ENCODE measurements at places on chromosomes 16 and 17. TPM values are rescaled to one million over a fixed set of nuclear protein-coding genes. Genes with fewer than 3 reads are reported as not detected.

GRCh38 chr16:84532291-84532724 lies 27.8 kb upstream of the MEAK7 start:
- H3K4me3 ChIP-seq, result peak overlapping the region; percentile 63
- H3K36me3 ChIP-seq, result peaks cover 17% of the 10 kb centered on the region
- peaks cover 4% of the 10 kb centered on the region for H3K27me3 ChIP-seq
- peak overlapping the region; percentile 89 for H3K27ac ChIP-seq
- H3K4me1 ChIP-seq, result peaks cover 36% of the 10 kb centered on the region

DNA sequence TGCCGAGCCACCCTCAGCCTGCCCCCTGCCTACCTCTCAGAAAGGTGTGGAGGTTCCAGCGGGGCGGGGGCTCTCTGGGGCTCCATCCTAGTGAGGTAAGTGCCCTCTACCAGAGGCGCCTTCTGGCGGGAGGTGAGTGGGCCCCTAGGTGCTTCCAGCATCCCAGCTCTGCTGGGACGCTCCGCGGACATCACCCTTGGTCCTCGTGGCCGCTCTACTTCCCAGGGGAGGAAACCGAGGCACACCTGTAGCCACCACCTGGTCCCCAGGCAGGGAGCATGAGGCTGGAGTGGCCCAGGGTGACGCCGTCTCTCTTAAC lies 1.4 kb downstream of the MCRIP2 start:
- peak overlapping the region; percentile 82 for H3K4me3 ChIP-seq
- no peak overlapping the region for H3K27ac ChIP-seq
- peaks cover 4% of the 10 kb centered on the region for H3K27me3 ChIP-seq
- H3K4me1 ChIP-seq, result no peaks in the 10 kb centered on the region
- no peaks in the 10 kb centered on the region for H3K36me3 ChIP-seq

PLEKHM1 gene
- 33.9 TPM for total RNA-seq

DNA sequence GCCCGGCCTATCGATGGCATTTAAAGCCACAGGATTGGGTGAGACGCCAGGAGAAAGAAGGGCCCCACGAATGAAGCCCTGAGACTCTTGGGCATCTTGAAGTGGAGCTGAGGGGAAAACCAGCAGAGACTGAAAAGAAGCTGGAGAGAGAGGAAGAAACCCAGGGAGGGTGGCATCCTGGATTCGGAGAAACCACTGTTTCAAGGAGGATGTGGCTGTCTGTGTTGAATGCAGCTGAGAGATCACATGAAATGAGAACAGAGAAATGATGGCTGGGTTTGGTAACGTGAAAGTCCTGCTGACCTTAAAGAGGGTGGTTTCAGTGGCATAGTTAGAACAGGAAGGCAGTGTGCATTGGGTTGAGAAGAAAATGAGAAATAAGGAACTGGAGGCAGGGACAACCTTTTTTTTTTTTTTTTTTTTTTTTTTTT lies 3.8 kb downstream of the TNFSF12 start:
- peaks cover 14% of the 10 kb centered on the region for H3K4me1 ChIP-seq
- H3K27ac ChIP-seq, result no peak overlapping the region
- DNase-seq, result no peak

DNA sequence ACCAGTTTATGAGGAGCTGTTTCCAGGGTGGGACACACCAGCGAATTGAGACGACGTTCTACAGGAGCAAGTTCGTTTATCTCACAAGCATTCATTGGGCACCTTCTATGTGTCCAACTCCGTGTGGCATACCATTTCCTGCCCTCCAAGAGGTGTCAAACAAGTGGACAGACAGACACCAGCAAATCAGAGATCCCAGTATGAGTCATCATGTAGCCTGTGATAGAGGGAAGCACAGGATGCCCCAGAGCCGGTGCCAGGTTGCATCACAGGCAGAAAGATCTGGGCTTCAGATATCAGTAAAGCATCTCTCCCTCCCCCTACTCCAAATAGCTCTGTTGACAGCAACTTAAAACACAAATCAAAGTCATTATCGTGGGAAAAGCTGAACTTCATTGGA lies 31.8 kb upstream of the MAF start:
- H3K27ac ChIP-seq, result no peak overlapping the region
- no peaks in the 10 kb centered on the region for H3K4me1 ChIP-seq
- H3K27me3 ChIP-seq, result peaks cover 1% of the 10 kb centered on the region
- H3K36me3 ChIP-seq, result peaks cover 4% of the 10 kb centered on the region
- no peak overlapping the region for H3K4me3 ChIP-seq
- no peak for DNase-seq

SCRN2 gene
- total RNA-seq, result 34.9 TPM

KCNG4 gene
- total RNA-seq, result not detected

RILP gene
- 5.1 TPM for total RNA-seq

NETO2 gene
- 10.2 TPM for total RNA-seq

DNA sequence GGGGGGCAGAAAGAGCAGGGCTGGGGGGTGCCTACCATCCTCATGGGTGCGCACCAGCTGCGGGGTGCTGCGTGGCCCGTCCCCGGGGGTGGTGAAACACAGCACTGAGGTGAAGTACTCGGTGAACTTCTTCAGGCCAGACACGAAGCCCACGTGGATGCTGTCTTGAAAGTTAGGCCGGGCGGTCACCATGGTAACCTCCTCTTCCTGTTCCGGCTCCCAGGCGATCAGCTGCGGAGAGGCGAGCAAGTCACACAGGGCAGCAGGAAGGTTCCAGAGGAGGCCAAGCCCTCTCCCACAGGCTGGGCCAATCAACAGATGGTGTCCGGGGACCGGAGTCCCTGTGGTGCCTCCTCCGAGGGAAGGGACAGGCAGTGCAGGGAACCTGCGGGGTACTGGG lies 90.1 kb upstream of the CDC42EP4 start:
- no peaks in the 10 kb centered on the region for H3K36me3 ChIP-seq
- no peaks in the 10 kb centered on the region for H3K4me1 ChIP-seq
- peaks cover 20% of the 10 kb centered on the region for H3K27me3 ChIP-seq
- H3K27ac ChIP-seq, result no peak overlapping the region
- DNase-seq, result no peak
- H3K4me3 ChIP-seq, result no peak overlapping the region

SGF29 gene
- 7.6 TPM for total RNA-seq

DNA sequence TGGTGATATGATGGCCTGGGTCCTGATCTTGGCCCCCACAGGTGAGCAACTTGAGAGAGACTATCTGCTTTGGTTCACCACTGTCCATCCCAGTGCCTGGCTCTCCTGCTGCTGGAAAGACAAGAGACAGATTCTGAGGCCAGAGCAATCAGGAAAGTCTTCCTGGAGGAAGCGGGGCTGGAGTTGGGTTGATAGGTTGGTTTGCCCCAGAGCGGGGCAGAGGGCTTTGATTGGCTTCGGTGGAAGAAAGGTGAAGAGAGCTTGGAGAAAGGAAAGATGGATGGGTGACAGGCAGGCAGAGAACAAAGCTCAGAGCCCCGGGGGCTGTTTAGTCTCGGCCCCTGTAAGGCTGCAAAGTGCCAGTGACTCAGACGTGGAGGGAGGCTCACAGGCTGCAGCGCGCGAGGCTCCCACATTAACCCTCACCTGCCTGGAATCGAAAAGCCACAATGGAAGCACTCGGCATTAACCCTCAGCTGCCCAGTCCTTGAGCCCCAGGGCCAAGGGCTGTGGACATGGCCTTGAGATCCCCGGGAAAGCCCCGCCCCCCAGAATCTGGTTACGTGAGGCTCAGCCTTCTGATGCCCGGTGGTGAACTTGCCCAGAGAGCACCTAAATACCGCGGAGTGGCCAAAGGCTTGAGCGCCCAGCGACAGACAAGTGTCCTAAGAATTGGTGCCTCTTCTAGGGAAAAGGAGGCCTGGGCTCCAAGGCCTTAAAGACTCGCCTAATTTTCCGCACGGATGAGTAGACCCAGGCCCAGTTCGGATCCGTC lies 996 bp upstream of the CPNE2 start:
- peak; percentile 43 for DNase-seq
- peak overlapping the region; percentile 67 for H3K27ac ChIP-seq
- H3K4me3 ChIP-seq, result peak overlapping the region; percentile 87
- H3K27me3 ChIP-seq, result peaks cover 9% of the 10 kb centered on the region
- H3K36me3 ChIP-seq, result no peaks in the 10 kb centered on the region

DNA sequence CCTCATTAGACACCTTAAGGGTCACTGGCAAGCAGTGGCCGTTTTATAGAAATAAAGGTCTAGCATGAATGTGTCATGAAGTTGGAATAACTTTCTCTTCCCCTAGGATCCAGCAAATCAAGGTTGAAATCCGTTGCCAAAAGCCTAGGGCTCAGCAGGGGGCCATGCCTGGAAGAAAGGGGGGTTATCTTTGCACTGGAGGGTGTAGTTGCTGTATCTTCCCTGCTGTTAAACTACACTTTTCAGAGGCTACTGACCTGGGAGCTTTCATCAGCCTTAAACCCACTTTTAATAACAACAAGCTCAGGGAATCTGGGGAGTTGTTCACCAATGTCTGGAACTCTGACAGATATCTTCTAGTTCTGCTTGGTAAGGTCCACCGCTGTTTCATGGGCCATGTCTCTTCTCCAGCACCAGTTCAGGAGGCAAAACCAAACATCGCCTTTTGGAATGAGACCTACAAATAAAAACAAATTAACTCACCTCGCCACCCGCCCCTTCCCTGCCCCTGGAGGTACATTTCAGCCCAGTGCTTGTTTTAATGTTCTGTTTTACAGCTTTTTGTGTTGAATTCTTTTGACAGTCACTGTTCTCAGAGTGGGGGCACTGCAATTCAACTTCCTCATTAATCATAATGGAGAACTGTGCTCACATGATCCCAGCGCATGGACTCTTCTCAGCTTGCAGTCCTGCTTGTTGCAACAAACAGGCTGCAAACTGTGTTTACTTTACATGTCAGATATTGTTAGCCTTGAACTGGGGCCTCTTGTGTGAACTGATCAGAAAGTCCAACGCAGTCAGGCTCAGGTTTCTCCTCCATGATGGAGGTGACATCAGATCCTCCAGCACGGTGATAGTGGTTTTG lies 508.7 kb downstream of the KCNJ2 start:
- no peaks in the 10 kb centered on the region for H3K4me1 ChIP-seq
- H3K27ac ChIP-seq, result no peak overlapping the region
- no peak for DNase-seq
- no peak overlapping the region for H3K4me3 ChIP-seq

DNA sequence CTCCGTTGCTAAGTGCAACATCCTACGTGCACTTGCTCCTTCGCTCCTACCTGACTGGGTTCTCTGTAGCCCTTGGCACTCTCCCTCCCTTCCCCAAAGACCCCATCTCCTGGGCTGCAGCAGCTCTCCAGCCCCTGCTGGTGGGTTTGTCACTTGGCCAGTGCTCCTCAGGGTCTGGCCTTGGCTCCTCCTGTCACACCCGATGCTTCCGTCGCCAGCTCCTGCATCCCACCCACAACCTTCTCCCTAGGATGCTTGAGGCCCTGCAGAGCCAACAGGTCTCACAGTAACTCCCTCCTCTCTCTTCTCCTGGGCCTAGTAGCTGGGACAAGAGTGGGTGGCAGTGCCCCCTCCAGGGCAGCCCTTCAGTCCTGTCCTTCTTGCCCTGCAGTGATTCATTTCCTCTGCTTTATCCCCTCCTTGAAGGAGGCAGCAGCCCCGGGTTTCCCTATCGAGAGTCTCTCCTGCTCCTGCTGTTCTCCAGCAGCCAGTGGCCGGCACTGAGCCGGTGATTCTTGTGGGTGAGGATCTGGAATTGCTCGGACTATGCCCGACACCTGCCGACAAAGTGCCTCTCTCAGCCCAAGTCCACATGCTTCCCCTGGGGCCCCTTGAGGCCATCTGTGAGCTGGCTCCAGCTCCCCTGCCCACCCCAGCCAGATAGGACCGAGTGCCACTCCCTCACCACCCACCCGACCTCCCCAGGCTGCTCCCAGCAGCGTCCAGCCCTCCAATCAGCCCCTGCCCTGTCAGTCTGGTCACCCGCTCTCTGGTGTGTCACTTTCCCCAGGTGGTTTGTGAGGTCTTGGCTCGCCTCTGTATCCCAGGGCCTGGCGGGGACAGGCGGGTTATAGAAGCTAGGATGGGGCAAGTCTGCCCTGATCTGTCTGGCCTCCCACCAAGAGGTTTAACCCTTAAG lies 3.8 kb downstream of the LITAFD start:
- peaks cover 45% of the 10 kb centered on the region for H3K4me1 ChIP-seq
- DNase-seq, result peak; percentile 56
- H3K4me3 ChIP-seq, result peak overlapping the region; percentile 55
- H3K27me3 ChIP-seq, result peaks cover 13% of the 10 kb centered on the region

DNA sequence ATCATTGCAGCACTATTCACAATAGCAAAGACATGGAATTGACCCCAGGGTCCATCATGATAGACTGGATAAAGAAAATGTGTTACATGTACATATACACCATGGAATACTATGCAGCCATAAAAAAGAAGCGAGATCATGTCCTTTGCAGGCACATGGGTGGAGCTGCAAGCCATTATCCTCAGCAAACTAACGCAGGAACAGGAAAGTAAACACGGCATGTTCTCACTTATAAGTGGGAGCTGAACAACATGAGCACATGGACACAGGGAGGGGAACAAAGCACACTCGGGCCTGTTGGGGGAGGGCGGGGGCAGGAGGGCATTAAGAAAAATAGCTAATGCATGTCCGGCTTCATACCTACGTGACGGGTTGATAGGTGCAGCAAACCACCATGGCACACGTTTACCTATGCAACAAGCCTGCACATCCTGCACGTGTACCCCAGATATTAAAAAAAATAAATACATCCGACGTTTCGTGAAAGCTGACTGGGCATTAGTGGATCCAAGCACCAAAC lies 28.9 kb downstream of the ZNF778 start:
- H3K4me1 ChIP-seq, result no peaks in the 10 kb centered on the region
- peak overlapping the region; percentile 58 for H3K27ac ChIP-seq
- no peak for DNase-seq
- H3K36me3 ChIP-seq, result peaks cover 13% of the 10 kb centered on the region

MYO15B gene
- 0.82 TPM for total RNA-seq

- H3K36me3 ChIP-seq, result no peaks in the 10 kb centered on the region
- no peak overlapping the region for H3K27ac ChIP-seq
- no peaks in the 10 kb centered on the region for H3K27me3 ChIP-seq
- no peak overlapping the region for H3K4me3 ChIP-seq
- DNase-seq, result no peak
Observed at GRCh38 chr16:7278636-7279035, 54.0 kb upstream of the RBFOX1 start.

DNA sequence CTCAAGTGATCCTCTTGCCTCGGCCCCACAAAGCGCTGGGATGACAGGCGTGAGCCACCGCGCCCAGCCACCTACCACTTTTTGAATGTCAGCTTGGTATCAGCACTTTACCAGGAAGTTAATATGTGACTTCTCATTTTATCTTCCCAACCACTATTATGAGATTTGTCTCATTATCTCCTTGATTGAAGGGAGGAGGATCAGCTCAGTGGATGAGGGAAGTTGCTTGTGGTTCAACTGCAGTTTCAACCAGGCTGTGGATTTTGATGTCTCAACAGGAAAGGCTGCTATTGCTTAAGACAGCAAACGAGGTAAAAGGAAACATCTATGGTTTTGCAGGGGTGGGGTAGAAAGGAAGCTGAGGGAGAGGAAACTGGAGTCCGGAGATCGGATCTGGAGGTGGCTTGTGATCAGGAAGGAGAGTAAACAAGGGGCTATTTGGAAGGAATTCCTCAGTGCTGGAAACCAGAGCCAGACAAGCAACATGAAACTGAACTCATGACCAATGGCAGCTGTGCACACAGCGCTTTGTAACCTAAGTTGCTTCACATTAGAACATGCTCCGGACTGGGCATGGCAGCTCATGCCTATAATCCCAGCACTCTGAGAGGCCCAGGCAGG lies 180.5 kb downstream of the VPS53 start:
- H3K4me1 ChIP-seq, result peaks cover 11% of the 10 kb centered on the region
- no peak for DNase-seq
- H3K27ac ChIP-seq, result no peak overlapping the region
- H3K4me3 ChIP-seq, result no peak overlapping the region
- peaks cover 35% of the 10 kb centered on the region for H3K36me3 ChIP-seq
- H3K27me3 ChIP-seq, result peaks cover 2% of the 10 kb centered on the region

SCPEP1 gene
- 39.5 TPM for total RNA-seq

- H3K27ac ChIP-seq, result no peak overlapping the region
- H3K4me1 ChIP-seq, result 0 out of 2 replicates have a peak, but pooled peaks cover 6% of the 10 kb centered on the region
- no peak overlapping the region for H3K4me3 ChIP-seq
- peaks cover 3% of the 10 kb centered on the region for H3K27me3 ChIP-seq
Observed at GRCh38 chr17:37659925-37660324, 16.7 kb upstream of the DDX52 start.
